ENCODE measurements at places on chromosomes 1 and 21.

DNA sequence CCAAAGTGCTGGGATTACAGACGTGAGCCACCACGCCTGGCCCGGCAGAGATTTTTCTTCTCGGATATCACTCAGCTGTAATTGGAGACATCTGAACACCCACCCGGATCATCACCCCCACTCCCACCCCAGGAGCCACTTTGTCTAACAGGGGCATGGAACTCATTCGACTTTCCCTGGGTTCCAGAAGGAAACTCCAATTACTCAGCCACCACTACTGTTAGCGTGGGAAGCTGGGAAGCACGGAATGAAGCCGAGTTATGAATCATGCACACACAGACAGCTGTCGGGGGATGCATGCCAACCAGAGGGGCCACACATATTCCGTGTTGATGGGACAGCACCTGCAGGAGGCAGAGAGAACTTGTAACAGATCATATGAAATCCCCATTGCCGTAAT lies 85.2 kb downstream of the HLCS start:
- no peak for DNase-seq

DNA sequence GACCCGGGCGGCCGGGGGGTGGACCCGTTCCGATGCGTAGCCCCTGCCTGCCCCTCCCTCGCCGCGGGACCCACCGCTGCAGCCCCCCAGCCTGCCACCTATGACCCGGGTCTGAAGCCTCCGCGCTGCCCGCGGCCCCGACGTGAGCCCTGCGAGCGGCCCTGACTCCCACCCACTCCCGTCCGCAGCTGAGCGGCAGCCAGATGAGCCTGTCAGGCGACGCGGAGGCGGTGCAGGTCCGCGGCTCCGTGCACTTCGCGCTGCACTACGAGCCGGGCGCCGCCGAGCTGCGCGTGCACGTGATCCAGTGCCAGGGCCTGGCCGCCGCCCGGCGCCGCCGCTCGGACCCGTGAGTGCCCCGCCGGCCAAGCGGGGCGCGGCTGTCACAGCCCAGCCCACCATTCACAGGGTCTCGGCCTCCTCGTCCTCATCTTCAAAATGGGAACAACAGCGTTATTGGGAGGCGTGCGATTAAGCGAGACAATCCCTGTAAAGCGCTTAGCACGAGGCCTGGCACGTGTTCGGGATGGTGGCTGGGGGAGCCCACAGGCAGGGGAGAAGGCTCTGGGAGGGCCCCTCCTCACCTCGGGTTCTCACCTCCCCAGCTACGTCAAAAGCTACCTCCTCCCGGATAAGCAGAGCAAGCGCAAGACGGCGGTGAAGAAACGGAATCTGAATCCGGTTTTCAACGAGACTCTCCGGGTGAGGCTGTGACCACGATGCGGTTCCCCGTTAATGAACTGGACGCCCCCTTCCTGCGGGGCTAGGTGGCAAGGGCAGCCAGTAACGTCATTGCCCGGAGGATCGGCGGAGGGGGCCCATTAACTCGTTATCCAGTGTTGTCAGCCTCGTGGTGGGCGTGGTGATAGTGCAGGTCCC lies 8.2 kb downstream of the SYTL1 start:
- no peak for DNase-seq

DNA sequence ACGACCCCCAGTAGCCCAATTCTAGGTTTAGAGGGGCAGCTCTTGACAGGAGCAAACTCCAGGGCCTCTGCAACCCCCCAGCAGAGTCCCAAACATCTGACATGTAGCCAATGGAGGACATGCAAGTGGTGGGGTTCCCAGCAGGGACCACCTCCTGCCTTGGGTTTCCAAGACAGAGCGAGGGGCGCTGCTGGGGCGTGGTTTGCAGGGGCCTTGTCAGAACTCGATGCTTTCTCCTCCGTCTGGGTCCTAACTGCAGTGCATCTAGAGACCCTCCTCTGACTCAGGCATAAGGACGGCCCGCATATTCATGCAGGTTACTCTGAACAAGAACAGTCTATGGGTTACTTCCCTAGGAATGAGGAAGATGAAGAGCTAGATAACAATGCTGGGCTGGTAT lies 17.2 kb downstream of the EPHX1 start:
- no peak for DNase-seq

DNA sequence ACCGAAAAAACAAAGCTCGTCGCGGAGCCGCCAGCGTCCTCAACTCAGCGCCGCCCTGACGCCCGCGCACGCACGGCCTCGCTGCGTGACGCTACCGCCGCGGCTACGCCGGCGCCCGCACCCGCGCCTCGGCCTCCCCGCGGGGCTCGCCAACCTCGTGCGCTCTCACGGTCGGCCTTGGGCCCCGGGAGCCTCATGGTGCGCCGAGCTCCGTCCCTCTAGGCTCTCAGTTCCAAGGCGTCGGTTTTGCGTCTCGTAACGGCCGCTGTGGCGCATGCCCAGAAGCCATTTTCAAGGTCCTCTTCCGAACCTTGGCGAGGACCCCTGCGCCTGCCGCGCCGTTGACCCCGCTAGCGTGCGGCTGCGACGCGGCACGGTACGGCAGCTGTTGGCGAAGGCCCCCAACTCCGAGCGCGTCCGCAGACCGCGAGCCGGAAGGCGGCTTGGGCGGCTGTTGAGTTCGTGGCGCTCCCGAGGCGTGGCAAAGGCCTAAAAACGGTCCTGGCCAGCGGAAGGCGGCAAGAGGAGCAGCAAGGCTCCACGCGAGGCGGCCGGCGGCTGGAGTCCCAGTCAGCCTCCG lies at the start of gene HENMT1:
TSS of gene HENMT1 (minus strand) at position 64 of the 580 bp plus-strand sequence. CDS start 1,209 bp downstream, outside the sequence.
- peak; percentile 71 for DNase-seq

DNA sequence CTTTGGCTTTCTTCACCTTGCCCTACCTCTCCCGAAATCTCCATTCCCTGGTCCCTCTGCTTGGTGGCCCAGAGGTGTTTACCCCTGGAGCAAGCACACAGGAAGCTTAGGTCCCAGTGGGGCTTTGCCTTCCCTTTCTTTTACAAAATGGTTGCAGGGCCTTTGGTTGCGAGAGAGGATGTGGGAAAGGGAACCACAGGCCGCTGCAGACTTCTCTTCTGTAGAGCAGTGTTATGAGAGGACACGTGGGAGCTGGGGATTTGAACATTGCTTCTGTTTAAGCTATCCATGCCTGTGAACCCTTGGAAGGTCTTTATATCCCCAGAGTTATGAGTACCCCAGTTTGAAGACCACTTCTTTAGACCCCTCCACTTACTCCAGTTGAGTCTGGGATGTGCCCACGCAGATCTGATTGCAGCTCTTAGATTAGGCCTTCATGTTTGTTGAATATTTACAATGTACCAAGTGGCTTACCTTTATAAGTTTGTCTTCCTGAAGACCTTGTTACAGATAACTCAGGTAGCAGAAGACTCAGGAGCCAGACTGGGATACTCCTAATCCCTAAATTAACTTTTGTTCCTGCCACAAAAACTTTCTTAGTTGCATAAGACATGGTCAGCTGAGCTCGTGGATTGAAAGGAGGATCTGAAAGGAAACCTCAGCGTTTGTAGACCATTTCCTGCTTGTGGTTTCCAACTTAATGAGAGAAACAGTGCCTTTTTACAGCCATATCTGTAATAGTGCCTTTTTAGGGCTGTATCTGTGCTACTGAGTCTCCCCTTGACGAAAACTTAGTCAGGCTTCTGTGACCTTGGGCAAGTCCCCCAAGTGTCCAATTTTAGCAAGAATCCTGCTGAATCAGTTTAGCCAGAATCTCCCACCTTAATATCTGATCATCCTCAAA lies 21.9 kb upstream of the IVNS1ABP start:
- peak; percentile 6 for DNase-seq

DNA sequence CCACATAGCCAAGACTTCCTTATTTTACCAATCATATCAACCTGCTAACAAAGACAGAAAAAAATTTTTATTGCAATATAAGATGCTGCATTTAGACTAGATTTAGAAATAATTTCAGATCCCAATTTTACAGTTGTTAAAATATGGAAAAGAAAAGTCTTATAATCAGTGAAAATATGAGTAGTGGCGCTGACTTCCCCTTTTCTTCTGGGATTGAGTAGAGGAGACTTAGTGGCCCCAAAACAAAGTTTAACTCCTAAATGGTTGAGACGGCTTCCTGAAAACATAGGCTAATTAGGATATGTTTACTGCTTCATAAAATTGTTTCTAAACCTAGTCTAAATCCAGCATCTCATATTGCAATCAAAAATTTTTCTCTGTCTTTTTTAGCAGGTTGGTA lies 68.4 kb downstream of the RAB3GAP2 start:
- DNase-seq, result no peak

GRCh38 chr1:30191154-30191702 lies 532.2 kb downstream of the MATN1 start:
- DNase-seq, result no peak

DNA sequence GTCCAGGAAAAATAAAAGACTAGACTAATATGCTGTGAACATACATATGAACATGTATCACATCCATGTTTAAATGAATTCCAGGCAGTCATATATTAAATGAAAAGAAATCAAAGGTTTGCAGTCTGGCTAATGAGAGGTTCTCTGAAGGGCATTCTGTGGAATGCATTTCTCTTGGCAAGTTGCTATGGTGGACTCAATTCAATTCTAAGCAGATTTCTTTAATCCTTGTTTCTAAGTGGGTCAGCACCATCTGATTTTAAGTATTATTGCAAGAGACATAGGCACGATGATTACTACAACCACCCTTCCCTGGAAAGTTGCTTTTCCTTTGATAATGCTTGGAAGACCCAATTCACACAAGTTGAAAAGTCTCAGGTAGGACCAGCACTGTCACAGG lies 23.9 kb upstream of the ABCA4 start:
- no peak for DNase-seq

- no peak for DNase-seq
Measured at GRCh38 chr1:65625528-65625927, 167.2 kb upstream of the PDE4B start.

DNA sequence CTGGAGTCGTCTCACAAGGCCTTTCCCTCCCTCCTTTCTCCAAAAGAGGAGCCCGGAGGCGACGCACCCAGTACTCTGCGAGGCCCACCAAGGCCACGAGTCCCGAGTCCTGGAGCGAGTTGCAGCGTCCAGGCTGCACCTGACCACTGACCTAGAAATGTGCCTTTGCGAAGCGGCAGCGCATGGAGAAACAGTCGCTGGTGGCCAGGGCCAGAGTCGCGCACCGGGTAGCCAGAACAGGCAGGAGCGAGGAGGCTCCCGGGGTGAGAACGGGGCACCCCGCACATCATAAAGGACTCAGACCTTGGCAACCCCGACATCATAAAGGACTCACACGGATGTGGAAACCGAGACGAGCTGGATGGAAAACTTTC lies 318.4 kb downstream of the FAM72C start:
- no peak for DNase-seq

- no peak for DNase-seq
Measured at GRCh38 chr1:154453574-154454352, 48.3 kb upstream of the TDRD10 start.

DNA sequence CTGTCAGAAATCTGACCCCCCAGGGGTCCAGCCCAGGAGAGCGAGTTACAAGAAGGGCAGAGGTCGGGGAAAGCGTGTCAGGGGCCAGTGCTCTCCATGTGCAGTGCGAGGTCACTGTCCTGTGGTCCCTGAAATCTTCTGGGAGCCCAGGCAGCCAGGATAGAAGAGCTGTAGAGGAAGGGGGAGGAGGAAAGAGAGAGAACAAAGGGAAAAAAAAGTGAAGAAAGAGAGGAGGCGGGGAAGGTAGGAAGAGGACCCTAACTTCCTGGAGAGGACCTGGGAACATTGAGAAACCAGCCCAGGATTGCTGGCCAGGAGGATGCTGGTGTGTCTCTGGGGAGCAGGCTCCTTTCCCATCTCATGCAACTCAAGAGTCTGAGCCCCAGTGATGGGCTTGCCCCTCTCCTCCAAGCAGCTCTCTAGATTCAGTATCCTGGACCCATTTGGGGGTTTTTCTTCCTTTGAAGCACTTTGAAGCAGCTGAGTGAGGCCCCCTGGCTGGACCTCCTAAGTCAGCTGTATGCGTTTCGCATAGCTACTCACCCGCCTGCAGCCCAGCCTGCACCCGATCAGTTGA lies 6.8 kb upstream of the INAVA start:
- no peak for DNase-seq

DNA sequence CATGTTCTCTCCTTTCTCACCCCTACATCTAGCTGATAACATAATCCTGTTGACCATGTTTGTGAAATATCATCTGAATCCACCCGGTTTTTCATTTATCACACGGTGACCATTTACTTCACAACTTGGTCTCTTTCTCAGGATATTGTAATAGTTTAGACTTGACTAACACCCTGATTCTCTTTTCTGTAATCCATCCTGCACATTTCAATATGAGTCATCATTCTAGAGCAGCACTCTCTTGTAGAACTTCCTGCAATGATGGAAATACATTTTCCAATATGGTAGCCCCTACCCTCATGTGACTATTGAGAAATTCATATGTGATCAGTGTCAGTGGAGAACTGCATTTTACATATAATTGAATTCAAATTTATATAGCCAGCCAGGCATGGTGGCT lies 2.3 kb upstream of the JAM2 start:
- no peak for DNase-seq

GRCh38 chr1:57966751-57967406 lies 543.0 kb upstream of the DAB1 start:
- DNase-seq, result no peak

DNA sequence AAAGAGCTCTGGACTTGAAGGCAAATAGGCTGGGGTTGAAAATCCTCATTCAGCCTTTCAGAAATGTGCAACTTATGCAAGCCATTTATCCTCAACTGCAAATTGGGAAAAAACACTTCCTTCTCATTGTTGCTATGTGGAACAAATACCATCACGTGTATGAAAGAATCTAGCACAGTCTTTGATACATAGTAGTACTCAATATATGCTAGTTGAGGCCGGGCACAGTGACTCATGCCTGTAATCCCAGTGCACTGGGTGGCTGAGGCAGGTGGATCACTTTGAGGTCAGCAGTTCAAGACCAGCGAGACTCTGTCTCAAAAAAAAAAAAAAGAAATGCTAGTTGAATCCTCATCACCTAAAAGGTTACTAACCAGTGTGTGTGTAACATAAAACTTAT lies 8.2 kb downstream of the PI4KB start:
- DNase-seq, result no peak

Measured in effector CD4-positive, alpha-beta T cell (primary cell).